Cerebellum (tissue), 4 donors: ENCODE measurements at places on chromosomes 16 and 17. TPM values are rescaled to one million over a fixed set of nuclear protein-coding genes. Genes with fewer than 3 reads are reported as not detected.

The RNFT1 gene
- 25.2 TPM for total RNA-seq

The APOBR gene
- 0.09 TPM for total RNA-seq

The ZCCHC14 gene
- 45.1 TPM for total RNA-seq

The ARL5C gene
- total RNA-seq = not detected

The FGF11 gene
- 7.3 TPM for total RNA-seq

The CDH1 gene
- total RNA-seq = 2.0 TPM

The RAB11FIP4 gene
- 27.8 TPM for total RNA-seq

The CHD3 gene
- total RNA-seq = 121 TPM

The CBFA2T3 gene
- 4.5 TPM for total RNA-seq

The DNAI2 gene
- 0.45 TPM for total RNA-seq

The NTN3 gene
- 2.5 TPM for total RNA-seq

The PDPR gene
- total RNA-seq = 22.0 TPM

The TXNL4B gene
- total RNA-seq = 9.2 TPM

The ARHGDIG gene
- total RNA-seq = 19.4 TPM

The TEKT5 gene
- total RNA-seq = not detected

The SLC38A8 gene
- total RNA-seq = 0.45 TPM

The SLC6A2 gene
- total RNA-seq = 2.4 TPM

The SDR42E2 gene
- not detected for total RNA-seq

The OR4D1 gene
- total RNA-seq = 0.18 TPM

The FMNL1 gene
- 3.4 TPM for total RNA-seq

The DOK4 gene
- 29.5 TPM for total RNA-seq

The RAB40B gene
- total RNA-seq = 9.8 TPM

The CCDC92B gene
- total RNA-seq = 1.2 TPM

The XYLT1 gene
- 42.9 TPM for total RNA-seq

The TMEM231 gene
- 21.2 TPM for total RNA-seq

The ZNF598 gene
- 8.6 TPM for total RNA-seq

The KRT12 gene
- not detected for total RNA-seq

The DPEP3 gene
- total RNA-seq = not detected

The ADAP2 gene
- 8.3 TPM for total RNA-seq

The PRSS27 gene
- 2.6 TPM for total RNA-seq

The KRTAP16-1 gene
- not detected for total RNA-seq

The HSD17B2 gene
- 0.54 TPM for total RNA-seq

The PRR35 gene
- total RNA-seq = 2.7 TPM

The TNFRSF13B gene
- total RNA-seq = not detected

The HBA2 gene
- 1,595 TPM for total RNA-seq
